ENCODE measurements at places on chromosomes 2 and 18.

DNA sequence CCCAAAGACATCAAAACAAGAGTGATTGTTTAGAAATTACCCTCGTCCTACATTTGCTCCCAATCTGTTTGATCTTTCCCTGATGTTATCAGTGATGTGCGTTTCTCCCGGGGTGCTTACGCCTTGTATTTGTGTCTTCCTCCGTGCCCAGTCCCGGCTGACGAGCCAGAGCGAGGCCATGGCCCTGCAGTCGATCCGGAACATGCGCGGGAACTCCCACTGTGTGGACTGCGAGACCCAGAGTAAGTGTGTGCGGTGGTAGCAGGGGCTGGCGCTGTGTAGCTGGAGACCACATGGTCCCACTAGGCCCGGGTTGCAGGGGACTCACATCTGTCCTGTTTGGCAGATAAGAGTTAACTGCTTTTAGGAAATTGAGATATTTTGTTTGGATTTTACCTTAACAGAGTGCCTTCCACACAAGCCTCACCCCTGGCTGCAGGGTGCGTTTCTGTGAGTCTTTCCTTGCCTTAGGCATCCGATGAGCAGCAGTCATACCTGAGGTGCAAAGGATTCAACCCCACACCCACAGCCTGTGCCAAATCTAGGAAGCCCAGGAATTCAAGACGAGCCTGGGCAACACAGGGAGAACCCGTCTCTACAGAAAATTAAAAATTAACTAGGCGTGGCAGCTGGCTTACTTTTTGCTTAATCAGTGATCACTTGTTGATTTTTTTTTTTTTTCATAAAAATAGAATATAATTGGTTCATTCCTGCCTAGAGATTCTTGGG lies 127.4 kb downstream of the GBX2 start:
- DNase-seq: no peak

DNA sequence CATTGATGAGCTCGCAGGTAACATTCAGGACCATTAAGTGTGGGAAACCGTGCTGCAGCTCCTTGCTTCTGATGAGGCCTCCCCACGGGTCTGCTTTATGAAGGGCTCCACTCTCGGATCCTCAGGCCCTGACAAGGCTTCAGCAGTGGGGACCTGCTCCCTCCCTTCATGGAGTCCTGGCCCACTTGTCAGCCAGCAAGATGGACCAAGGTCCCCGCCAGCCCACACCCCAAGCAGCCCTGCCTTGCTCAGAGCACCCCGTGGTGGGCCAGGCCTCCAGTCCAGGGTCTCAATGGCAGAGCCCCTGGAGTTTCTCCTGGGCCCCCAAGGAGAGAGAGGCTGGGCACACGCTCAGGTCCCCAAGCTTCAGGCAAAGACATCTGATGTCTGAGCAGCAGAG lies 41.5 kb downstream of the CROCC2 start:
- DNase-seq: no peak

DNA sequence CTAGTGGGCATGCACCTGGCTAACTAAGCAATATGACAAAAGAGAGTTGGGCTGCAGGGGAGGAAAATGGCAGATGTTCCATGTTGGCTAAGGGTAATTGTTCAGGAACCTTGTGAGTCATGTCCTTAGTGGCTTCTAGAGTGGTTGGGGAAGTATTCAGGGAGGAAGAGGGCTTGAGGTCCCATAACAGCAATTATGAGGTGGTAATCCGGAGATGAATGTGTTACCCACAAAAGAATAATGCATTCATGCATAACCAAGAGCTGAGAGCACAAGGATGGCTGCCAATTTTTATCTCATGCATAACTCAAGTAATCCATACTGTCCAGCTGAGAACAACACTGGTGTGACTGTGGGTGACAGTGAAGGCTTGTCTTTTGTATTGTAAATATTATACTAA lies 42.9 kb downstream of the TMEFF2 start:
- no peak for DNase-seq

DNA sequence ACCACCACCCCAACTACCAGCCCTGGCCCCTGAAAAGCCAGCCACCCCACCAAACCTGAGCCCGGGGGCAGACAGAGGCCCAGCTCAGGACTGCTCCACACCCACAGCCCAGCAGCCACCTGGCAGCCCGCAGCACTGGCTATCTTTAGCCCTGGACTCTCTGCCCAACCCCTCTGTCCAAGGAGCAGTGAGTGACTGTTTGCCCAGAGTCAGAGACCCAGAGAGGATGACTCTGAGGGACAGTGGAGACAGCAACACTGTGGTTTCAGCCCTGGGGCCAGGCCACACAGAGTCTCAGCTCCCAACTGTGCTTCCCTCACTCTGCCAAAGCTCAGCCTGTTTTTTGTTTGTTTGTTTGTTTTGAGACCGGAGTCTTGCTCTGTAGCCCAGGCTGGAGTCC lies 32.6 kb downstream of the BIN1 start:
- DNase-seq: no peak

GRCh38 chr2:172555272-172555521 lies 693 bp upstream of the PDK1 start:
- no peak for DNase-seq

GRCh38 chr2:160305081-160305750 lies 105.1 kb upstream of the ITGB6 start:
- no peak for DNase-seq

DNA sequence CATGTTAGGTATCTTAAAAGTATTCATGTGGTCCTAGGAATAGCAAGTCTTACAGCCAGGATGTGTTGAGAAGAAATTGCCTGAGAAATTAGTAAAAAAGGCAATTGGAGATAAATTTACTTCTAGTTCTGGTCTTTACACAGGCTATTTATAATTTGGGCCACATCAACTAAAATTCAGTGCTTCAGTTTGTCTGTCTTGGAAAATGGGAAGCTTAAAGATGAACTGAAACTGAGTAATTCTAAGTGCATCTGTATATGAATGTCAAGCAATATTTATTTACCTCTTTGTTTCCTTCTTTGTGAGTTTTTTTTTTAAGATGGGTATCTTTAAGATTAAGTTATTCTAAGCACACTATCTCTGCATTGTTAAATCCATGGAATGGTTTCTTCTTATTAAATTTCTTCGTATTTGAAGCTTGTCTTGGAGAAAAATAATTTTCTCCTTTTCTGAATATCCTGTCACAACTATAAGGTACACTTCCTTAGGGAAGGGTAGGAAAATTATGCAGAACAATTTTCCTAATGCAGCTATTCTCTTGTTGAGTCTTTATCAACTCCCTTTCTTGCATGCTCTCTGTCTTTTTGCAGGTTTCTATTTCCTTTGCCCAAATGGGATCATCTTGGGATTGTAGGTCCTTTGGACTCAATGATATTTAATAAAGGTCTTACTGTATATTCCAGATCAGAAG lies 39.7 kb upstream of the MMADHC start:
- DNase-seq: no peak

DNA sequence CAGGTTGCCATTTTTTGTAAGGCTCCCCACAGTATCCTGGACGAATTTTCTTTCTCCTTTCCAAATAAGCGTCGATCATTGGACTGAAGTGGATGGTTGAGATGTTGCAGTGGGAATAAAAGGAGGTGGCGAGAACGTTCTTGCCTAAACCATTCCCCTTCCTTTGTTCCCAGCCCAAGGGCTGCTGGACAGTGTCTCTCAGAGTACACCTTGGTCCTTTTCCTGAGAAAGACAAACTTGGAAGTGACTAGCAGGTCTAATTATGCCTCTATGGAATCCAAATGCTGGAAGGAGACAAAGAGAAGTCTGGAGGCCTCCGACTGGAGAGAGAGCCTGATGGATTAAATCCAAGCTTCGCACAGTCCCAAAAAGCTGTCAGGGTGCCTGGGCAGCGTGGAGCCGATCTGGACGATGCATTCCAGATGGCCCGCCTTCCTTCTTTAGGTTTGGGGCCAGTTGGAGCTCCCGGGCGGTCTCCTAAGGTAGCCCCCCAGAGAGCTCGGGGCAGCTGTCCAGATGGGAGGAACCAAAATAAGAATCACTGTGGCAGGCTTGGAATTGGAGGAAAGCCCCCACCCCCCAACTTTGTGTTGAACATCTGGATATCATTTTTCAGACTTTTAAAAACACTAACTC lies 186.8 kb downstream of the TMEM247 start:
- DNase-seq: no peak

DNA sequence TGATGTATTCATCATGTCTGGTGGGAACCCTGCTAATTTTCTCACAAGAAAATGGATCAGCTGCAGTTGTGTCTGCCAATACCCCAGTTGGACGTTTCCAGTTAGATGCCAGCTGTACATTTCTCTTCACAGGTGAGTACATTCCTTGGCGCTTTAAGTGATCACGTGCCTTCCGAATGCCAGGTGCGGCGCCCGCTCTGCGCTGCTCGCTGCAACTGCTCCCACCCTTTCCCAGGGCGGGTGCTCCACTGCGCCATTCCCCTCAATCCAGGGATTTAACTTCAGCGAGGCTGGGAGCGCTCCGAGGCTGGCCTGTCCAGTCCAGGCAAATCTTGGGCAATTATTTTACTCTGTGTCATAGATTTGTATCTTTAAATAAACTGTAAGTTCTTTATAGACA lies 225.0 kb upstream of the RAB6C start:
- DNase-seq: no peak

- no peak for DNase-seq
These were observed 68.6 kb upstream of the GPC1 start for GRCh38 chr2:240366901-240367300.

- no peak for DNase-seq
These were observed 4.1 kb downstream of the DSG3 start for GRCh38 chr18:31451625-31452024.

- DNase-seq: no peak
These were observed 77.3 kb downstream of the KCTD1 start for GRCh38 chr18:26471027-26471426.

GRCh38 chr2:11891671-11892440 lies 145.4 kb downstream of the LPIN1 start:
- no peak for DNase-seq

GRCh38 chr2:71460595-71461303 lies 7.4 kb downstream of the DYSF start:
- no peak for DNase-seq

- DNase-seq: no peak
These were observed 13.1 kb upstream of the PPP1R1C start for GRCh38 chr2:181972431-181973170.

- peak; percentile 14 for DNase-seq
These were observed 64.4 kb downstream of the INPP5D start for GRCh38 chr2:233124421-233125080.

DNA sequence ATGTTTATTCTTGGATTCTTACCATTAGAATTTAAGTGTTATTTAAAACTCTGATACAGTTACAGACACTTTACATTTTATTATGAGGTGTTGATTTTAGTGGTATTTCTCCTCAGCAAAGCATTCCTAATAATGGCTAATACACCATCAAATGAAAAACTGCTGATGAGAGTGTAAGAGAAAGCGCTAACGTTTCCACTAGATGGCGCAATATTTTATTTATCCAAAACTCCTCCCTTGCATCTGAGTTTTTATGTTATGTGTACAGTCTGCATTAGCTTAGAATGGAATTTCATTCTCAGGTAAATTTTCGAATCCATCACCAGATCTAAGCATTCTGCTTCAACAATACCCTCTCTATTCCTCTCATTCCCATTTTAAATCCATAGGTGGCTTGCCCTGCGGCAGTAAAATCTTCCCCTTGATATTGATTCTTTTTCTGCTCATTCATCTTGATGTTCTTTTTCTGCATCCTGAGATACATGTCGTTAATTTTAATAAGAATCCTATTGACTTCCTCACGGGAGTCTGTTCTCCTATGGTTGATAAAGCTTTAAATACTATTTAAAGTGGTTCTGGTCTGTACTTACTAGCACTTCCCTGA lies 53.9 kb downstream of the PRKRA start:
- peak; percentile 80 for DNase-seq

DNA sequence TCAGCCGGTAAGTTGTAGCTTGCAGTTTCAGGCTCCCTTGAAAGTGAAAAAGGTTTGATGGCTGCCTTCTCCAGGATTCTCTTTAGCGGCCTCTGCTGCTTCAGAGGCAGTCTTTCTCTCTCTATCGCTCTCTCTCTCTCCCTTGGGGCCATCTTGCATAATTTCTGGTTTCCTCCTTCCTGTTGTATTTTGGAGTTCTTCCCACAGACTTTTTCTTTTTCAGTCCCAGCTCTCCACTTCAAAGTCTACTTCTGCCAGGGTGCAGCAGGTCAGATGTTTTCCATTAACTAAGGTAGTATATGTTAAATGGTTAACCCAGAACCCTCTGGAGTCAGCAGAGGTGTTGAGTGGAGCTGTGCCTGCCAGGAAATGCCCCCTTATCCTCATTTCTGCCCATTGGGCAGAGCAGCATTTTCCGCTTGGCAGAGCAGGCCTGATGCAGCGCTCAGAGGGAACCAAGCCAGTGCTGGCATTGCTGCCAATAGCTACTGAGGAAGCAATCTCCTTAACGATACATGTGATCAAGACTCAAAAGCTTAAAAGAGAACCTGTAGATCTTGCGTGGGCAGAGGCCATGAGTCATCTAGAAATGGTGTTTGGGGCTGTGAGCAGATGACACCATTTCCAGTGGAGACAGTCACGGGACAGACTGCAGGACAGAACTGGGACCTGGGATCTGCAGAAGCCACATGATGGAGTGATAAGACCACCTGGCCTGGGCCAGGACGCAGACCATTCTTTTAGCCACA lies 20.8 kb downstream of the DBI start:
- peak; percentile 94 for DNase-seq

DNA sequence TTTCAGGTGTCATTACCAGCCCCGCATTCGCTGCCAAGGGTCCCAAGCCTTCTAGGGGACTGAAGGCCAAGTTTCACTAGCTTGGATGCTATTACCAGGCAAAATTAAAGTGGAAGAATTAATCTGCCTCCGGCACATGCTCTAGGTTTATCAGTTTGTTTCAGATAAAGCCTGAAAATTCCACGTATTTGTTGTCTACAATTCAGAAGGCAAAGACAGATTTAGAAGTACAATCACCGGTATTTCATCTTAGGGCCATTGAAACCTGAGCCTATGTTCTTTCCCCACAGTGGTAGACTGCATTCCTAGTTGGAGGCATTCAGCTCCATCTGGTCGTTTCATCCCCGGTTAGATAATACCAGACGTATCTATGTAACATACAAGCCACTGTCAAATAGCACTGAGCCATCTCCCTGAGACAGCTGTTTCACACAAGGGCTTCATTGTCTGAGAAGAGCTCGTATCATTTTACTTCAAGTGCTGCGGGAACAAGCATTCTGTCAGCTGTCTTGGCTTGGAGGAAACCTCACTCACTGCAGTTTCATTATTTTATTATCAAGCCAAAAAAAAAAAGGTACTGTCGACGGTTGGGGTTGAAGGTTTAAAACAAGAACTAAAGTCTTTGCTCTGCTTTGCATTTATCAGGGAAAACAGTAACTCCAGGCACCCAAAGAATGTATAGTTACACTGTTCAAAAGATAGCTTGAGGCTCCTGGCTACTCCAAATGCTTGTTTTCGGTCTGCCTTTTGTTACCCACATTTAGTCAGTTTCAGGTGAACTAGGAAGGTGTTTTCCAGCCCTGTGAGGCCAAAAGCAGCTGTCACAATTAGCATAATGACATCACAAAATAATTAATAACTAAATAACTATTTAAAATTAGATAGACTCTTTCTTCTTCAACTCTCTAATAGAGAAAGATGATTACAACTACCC lies 76.7 kb downstream of the TGIF1 start:
- no peak for DNase-seq

GRCh38 chr2:113216321-113216720 lies 42.5 kb downstream of the PSD4 start:
- no peak for DNase-seq

GRCh38 chr18:23868136-23868785 lies 146.3 kb upstream of the TTC39C start:
- DNase-seq: no peak

GRCh38 chr18:55351980-55352714 lies 235.8 kb downstream of the TCF4 start:
- DNase-seq: no peak

GRCh38 chr2:160368988-160369930 lies 124.3 kb downstream of the RBMS1 start:
- no peak for DNase-seq

GRCh38 chr18:77366067-77366719 lies 116.5 kb downstream of the GALR1 start:
- no peak for DNase-seq

All from inflammatory macrophage treated with lipopolysaccharide for 1 hour (primary cell).